ENCODE measurements at places on chromosomes 5 and 9. TPM values are rescaled to one million over a fixed set of nuclear protein-coding genes. Genes with fewer than 3 reads are reported as not detected.

MSX2 gene
- not detected for total RNA-seq

GRCh38 chr5:135995976-135996375 lies 32.8 kb upstream of the TGFBI start:
- DNase-seq: no peak

GRCh38 chr5:44943647-44944046 lies 134.9 kb downstream of the MRPS30 start:
- DNase-seq: no peak

SLC6A19 gene
- not detected for total RNA-seq

- DNase-seq: no peak
These were observed 271.0 kb downstream of the FSTL4 start for GRCh38 chr5:133341296-133341695.

DNA sequence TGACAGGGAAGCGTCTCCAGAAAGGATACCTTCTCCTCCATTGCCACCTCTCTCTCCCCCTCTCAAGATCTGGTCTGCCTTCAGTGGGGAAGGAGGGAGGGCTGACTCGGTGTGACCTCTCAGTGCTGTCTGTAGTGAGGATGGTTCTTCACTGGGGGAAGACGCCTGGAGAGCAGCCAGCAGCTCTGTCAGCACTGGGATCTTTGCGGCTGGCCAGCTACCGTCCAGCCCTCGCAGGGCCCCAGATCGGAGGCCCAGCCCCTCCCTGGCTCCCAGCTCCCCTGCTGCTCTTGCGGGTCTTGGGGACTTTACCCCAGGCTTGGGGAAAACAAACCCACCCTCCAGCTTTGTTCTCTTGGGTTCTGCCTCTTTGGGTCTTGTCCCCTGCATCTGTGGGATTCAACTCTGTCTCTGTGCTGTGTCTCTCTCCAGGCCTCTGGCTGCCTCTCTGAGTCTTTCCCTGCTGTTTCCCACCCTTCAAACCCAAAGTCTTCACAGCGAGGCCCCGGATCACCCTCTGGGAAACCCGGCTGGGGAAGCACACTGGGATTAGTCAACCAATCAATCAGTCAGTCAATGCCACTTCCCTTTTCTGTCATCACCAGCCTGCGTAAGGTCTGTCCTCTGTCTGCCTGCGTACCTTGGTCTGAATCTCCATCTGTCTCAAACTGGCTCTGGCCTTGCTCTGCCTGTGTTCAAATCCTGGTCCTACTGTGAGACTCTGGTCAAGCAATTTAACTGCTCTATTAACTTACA lies 23.0 kb downstream of the FGF18 start:
- no peak for DNase-seq

DNA sequence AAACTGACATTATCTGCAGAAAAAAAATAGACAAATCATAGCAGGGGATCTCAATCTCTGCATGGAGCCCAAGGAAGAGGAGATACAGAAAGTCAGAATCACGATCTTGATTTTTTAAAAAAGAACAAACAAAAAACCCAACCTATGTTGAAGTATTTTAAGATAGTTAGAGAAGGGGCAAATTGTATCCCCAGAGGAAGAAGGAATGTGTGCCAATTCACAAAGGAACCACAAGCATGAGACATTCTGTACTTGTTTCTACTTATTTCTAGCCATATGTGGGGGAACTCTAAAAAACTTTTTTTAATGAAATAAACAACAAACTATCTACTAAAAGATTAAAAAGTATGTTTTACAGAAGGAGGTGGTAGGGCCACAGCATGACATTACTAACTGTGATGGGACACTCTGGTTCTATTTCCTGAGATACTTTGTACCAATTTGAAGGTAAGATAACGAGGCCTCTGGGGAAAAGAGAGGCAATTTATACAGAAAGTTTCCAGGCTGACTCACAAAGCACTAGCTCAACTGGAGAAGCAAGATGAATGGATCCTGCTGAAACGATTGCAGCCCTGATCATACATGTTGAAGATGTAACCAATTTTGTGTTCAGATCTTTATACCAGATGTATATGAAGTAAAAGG lies 22.5 kb downstream of the RANBP3L start:
- no peak for DNase-seq

SCAI gene
- total RNA-seq: 5.1 TPM

GRCh38 chr5:122172207-122172606 lies 42.9 kb downstream of the ZNF474 start:
- DNase-seq: no peak

DNA sequence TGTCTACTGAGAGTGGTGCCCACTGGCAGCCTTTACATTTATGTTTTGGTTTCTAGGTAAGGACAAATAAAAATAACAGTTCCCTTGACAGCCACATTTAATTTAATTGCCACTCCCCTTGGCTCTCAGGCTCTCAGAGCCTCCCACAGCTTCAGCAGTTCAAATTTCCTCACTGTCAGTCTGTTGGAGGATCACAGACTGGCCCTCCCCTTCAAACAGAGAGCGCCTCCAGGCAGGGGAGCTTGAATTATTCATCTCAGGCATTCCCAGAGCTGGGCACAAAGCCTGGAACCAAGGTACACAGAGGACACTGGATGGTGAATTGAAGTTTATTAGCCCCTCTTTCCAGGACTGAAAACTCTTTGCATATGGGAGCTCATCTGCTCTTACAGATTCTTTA lies 407.7 kb downstream of the SPOCK1 start:
- no peak for DNase-seq

DNA sequence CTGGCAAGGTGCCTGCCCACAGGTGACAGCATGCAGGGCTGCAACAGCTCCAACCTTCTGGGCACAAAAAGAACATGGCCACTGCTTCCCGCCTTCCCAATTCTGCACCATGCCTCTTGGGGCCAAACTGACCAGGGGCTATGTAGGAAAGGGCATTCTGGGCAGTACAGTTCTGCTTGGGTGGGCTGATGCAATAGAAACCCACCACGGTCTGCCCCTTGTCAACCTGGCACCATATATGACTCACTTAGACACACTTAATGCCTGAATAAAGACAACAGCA lies 40.2 kb upstream of the FCN1 start:
- DNase-seq: no peak

DNA sequence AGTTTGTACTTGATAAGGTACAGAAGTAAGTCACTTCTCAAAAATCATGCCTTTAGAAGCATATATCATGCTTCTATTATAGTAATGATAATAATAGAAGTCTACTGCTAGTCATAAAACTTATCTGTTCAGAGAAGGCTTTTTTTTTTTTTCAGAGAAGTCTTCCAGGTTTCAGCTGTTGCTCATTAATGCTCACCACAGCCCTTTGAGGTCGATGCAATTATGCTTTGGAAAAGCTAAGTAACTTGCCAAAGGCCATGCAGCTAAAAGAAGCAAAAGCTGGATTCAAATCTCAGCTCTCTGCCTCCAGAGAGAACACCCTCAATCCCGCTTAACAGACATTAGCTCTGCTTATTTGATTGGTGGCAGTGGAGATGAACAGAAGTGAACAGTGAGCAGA lies 150.8 kb downstream of the DOCK8 start:
- DNase-seq: no peak

IFNK gene
- total RNA-seq: not detected

GRCh38 chr5:150778517-150779396 lies at the start of gene SMIM3:
Gene SMIM3 (plus strand): TSS chr5:150778757. CDS start chr5:150795441, 16,684 bp downstream.
- peak; percentile 38 for DNase-seq

DNA sequence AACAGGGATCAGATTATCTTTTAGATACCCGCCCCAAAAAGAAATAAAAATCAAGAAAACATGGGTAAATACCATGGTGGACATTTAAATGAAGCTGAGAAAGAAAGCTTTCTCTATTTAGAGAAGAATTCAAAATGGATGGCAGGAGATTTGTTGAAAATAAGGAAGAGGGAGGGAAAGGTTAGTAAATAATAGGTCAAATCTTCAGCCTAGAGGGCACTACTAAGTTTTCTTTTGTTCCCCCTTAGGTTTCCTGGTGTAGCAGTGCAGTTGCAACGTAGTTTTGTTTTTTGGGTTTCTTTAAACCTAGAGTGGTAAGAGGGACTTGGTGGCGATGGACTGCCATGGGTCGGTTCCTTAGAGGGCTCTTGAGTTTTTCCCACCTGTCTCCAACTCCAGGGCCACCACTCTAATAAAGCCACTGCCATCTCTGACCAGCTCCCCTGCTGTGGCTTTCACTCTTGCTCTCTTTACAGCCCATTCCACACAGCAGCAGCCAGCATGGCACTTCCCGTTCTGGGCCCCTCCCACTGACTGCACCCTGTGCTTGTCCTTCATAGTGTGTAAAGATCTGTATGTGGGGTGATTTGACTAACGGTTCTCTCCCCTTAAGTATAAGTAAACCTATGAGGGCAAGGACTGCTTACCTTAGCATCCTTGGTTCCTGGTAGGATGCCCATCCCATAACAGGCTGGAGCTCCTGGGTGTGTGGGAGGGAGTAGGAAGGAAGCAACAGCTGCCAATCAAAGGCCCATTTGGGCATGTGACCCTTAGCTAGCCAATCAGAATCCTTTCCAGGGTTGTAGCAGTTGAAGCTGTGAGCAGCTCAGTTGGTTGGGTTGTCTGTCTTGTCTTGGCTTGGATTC lies 118.3 kb downstream of the SLC1A3 start:
- no peak for DNase-seq

DNA sequence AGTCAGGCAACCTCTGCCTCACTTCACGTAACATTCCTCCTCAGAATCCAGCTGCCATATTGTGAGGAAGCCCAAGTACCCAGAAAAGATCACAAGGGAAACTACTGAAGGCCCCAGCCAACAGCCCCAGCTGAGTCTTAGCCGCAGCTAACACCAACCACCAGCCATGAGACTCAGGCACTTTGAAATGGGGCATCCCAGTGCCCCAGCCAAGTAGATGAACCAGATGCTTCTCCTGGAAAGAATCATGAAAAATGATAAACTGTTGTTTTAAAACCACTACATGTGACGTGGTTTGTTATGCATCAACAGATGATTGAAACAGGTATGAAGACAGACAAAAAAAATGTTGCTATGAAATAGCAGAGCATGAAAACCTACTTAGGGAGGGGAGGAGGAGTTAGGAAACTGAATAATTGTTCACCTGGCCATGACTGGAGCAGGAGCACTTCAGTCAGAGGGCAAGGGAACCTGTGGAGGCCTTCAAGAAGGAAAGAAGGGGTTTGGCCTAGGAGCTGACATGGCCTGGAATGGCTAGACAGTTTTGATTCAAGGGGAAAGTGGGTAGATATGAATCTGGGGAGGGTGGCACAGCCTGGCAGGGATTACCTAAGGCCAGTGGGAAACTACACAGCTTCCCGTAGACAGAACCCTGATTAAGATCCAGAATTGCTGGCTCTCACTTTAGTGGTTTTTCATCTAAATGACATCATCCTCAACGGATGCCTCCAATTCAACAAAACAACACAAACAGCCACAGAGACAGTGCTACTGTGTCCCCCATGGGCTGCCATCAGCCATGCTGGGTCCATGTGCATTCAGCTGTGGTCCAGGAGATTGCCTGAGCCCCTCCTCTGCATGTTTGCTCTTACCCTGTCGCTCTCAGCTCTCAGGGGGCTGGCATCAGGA lies 211.6 kb downstream of the SYK start:
- DNase-seq: no peak

- DNase-seq: no peak
These were observed 53.9 kb upstream of the PTCH1 start for GRCh38 chr9:95570646-95571045.

DNA sequence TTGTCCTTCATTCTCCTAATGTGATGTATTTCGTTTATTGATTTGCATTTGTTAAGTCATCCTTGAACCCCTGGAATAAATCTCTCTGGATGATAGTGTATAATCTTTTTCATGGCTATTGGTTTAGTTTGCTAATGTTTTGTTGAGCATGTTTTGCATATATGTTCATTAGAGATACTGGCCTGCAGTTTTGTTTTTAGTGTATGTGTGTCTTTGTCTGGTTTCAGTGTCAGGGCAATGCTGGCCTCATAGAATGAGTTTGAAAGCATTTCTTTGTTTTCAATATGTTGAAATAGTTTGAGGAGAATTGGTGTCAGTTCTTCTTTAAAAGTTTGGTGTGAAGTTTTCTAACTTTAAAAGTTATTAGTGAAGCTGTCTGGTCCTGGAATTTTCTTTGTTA lies 149.6 kb upstream of the ATP10B start:
- no peak for DNase-seq

CCDC180 gene
- 9.7 TPM for total RNA-seq

DNA sequence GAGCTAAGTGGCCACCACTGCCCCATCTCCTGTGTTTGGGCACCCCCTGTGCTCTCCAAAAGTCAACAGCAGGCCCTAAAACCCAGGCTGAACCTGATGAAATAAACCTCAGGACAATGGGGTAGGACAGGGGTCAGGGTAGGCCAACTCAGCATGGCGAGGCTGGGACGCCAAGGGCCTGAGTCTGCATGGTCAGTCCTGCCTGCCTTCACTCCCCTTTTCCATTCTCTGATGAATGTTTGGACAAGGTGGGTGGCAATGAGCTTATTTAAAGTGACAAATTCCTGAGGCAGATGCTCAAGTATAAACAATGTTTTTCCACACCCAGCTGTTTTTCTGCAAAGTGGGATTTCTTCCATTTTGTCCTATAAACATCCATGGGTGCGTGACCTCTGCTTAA lies 47.2 kb upstream of the CXCL14 start:
- no peak for DNase-seq

- DNase-seq: no peak
These were observed 7.7 kb upstream of the GCNT1 start for GRCh38 chr9:76451234-76451633.

C5orf34 gene
- total RNA-seq: 3.0 TPM

PTRH1 gene
- total RNA-seq: 9.3 TPM

GRCh38 chr9:16689351-16689938 lies 181.0 kb downstream of the BNC2 start:
- no peak for DNase-seq

- DNase-seq: no peak
These were observed 33.1 kb upstream of the SPIN1 start for GRCh38 chr9:88355166-88355565.

GRCh38 chr9:15357050-15357653 lies 50.1 kb upstream of the TTC39B start:
- DNase-seq: no peak

DNA sequence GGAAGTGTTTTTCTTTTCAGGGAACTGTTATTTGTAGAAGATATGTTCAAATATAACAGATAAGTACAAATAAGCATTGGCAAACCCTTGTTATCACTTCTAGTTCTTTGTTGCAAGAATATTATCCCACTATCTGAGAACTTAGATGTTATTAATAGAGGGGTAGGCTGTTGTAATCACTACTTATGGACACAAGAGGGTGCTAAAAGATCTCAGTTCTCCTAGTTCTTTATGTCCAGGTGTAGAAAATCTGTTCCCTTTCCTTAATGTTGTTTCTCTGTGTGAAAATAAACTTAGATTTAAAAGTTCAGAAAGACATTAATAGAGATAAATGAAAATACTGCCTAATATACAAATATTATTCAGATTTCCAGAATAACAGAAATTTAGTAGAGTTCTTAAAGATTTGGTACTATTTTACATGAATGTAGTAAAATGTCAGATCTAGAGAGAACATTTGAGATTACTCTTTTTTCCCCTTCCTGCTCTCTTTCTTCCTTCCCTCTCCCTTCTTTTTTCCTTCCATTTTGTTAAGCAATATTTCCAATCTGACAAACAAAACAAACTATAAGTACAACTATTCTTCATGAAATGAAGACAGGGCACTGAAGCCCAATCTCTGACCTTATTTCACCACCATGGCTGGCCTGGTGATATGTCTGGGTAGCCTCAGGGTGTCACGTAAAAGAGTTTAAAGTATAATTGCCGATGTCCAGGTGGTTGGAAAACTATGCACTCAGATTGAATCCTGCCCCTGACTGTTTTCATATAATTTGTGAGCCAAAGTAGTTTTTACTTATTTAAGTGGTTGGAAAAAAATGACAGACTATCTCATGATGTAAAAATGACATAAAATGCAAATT lies 43.6 kb upstream of the C5orf46 start:
- DNase-seq: no peak

GRCh38 chr5:13218518-13218917 lies 726.0 kb downstream of the DNAH5 start:
- no peak for DNase-seq

All from thoracic aorta (tissue), 2 donors.